ENCODE measurements at places on chromosomes 2 and 18.

DNA sequence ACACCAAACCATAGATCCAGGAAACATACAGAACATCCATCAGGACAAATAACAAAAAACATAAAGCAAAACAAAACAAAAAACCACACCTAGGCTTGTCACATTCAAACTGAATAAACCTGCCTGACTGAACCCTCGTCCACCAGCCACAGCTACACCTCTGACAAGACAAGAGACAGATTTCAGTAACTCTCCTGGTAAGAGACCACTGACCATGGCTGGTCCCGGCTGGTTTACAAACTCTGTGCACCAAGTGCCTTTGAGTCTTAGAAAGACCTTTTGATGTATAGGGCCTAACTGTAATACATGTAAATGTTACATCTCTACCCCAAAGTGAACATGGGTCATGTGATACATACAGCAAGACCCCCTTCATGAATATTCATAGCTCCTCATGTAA is 4.8 kb upstream of the SLC66A2 start:
- DNase-seq, result no peak

GRCh38 chr2:229401171-229401865 is 130.2 kb upstream of the PID1 start:
- no peak for DNase-seq

GRCh38 chr2:232362174-232362900 is 16.2 kb upstream of the ALPP start:
- no peak for DNase-seq

GRCh38 chr18:27713037-27713737 is 463.7 kb downstream of the CDH2 start:
- DNase-seq, result peak; percentile 18

DNA sequence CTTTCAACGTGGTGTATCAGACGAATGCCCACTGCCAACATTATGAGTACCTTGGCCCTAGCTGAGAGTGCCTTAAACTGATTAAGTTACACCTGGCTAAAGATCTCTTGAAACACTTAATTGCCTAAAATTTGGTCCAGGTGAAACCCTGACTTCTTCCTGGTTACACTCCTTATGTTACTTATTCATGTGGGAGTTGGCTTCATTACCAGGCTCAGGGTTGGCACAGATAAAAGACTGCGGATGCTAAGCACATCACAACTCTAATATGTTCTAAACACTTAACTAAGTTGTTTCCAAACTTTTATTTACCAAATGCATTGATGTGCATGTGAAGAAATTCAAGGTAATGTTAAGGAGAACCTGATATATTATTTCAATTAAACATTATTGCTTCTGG is 298.9 kb downstream of the TCF4 start:
- DNase-seq, result no peak

GRCh38 chr2:232835687-232836208 is 34.3 kb upstream of the SNORC start:
- no peak for DNase-seq

GRCh38 chr2:25400169-25400568 is 58.4 kb upstream of the DNMT3A start:
- DNase-seq, result no peak

DNA sequence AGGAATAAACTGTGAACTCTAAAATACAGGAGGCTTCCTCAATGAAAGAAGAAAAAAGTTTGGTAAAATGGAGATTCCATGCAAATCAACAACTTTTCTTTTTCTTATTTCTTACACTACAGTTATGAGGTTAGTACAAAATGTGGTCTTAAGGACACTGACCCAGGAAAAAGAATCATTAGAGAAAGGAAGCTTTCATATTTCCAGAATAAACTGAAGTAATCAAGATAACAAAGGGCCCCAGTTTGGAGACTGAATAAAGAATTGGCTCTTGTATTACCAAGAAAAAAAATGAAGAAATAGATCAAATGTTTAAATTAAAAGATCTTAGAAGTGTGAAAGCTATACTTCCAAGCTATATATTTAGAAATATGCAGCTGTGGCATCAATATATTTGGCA is 72.3 kb downstream of the SLC66A3 start:
- DNase-seq, result no peak

DNA sequence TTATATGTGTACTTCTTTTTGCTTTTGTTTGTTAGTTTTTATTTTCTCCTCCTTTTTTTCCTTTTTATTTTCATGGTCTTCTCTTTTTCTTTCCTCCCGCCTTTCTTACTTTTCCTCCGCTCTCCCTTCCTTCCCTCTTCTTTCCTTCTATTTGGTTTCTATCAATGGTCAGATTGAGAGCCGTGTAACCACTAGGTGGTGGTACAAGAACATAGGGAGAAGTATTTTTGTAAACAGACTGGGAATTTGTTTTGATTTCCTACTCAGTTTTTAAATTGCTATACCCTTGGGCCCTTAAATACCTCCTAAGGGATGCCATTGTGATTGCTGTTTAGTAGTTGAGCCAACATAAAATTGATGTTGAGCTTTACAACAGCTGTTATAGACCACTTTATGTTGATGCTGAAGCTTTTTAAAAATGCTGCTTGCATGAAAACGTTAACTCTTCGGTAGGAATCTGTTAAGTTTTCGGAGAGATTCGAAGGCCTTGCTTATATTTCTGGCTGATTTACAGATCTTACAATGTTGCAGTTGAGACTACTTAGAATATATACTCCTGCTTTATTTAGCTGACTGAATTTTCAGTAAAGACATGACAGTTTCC is 124.2 kb downstream of the UBE2E3 start:
- peak; percentile 67 for DNase-seq

GRCh38 chr2:227411320-227411989 is 23.7 kb upstream of the SCYGR1 start:
- DNase-seq, result peak; percentile 70

DNA sequence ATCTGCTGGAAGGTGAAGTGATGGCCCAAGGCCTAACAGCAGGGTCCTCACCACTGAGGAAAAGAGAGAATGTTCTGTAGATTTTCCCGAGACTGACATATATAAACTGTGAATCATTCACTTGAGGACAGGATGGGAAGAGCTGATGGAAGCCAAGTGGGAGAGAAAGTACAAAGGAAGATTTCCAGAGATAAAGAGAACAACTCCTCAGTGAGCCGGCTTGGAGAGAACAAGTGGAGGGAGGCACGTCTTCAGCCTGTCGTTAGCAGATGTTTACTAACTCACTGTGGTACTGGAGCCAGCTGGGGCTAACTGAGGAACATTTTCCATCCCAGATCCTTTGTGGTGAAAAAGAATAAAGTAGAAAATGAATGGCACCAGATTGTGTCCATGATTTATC is 552.9 kb upstream of the TNP1 start:
- DNase-seq, result no peak

- peak; percentile 77 for DNase-seq
Observed at GRCh38 chr2:20356042-20356441, 5.4 kb upstream of the PUM2 start.

DNA sequence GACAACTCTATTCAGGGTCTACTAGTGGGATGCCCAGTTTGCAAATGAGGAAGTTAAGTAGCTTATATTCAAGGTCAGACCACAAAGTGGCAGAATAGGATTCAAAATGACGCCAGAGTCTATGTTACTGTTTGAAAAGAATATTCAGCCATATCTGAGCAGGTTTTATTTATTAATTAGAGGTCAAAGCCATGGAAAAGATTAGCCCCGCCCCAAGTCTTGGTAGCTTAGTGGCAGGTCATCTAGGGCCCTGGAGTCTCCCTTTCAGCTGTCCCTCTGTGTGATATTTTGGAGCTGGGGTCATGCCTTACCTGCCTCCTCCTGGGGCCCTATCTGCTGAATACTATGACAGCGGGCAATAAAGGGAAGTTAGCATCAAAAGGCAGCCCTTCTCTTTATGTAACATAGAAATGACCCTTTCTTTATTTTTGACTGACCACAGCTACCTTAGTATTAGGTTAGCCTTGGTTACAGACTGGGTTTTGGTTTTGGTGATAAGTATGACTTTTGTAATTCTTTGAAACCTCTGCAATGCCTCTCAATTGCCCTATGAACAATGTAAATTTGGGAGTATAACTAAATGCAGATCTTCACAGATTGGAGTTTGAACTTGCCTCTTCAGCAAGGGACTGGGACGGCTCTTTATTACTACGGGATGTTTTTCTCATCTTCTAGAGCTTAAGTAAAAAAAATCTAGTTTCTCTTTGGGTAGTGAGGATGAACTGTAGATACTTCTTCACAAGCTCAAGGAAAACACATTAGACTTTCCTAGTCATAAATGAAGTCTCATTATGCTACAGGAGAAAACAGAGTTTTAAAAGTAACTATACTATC is 153.0 kb upstream of the ITGA4 start:
- no peak for DNase-seq

GRCh38 chr2:229221641-229222040 is 49.4 kb downstream of the PID1 start:
- DNase-seq, result no peak

DNA sequence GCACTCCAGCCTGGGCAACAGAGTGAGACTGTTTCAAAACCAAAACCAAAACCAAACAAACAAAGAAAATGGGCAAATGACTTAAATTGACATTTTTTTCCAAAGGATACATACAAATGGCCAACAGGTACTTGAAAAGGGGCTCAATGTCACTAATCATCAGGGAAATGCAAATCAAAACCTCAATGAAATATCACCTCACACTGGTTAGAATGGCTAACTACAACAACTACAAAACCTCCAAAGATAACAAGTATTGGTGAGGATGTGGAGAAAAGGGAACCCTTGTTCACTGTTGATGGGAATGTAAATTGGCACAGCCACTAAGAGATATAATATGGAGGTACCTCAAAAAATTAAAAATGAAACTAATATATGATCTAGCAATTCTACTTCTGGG is 213.2 kb upstream of the HS6ST1 start:
- DNase-seq, result no peak

- DNase-seq, result no peak
Observed at GRCh38 chr2:165056564-165056963, 101.2 kb upstream of the SLC38A11 start.

DNA sequence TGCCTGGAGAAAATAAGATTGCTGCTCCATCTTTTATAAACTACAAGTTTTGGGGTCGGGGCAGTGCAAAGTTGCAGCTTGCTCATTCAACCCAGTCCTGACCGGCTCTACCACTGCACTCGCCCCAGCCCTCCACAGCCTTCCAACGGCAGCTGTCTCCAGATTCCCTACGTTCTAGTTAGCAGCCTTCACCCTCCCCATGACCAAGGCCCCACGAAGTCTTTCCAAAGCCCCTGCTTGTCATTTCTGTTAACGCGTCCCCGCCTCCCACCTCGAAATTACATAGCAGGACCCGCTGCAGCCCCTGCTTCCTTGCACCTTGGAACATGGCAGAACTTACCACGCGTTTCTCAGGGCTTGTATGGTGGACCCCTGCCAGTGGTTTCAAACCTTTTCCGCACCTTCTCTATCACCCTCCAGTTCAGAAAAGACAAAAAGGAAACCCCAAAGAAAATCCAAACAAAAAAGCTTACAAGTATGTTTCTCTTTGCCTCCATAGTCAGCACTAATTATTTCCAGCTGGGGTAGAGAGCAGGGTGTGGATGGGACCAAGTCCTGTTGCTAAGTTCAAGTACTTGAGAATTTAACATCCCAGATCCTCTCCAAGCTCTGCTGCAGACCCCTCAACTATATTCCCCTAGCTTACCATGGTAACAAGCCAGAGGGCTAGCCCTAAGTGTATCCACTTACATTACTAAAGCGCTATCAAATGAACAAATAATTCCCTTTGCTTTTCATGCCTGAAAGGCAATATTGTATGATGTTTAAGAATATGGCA is 161.5 kb downstream of the TGIF1 start:
- no peak for DNase-seq

- no peak for DNase-seq
Observed at GRCh38 chr18:10928011-10928771, 221.2 kb downstream of the PIEZO2 start.

DNA sequence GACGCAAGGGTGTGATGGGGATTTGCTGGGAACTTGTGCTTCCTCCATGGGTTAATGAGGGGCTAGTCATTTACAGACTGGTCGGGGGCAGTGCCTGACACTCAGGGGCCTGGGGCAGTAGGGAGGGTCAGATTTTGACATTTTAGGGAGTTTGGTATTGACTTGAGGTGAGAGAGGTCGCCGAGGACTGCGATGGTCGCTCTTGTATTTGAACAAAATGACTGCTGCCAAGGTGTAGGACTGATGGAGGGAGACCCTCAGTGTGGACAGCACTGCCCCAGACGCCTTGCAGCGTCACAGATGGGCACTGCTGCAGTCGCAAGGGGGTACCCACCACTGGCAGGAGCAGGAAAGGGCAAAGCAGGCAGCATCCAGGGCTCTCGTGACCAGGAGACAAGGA is 182.9 kb downstream of the RTP5 start:
- DNase-seq, result no peak

DNA sequence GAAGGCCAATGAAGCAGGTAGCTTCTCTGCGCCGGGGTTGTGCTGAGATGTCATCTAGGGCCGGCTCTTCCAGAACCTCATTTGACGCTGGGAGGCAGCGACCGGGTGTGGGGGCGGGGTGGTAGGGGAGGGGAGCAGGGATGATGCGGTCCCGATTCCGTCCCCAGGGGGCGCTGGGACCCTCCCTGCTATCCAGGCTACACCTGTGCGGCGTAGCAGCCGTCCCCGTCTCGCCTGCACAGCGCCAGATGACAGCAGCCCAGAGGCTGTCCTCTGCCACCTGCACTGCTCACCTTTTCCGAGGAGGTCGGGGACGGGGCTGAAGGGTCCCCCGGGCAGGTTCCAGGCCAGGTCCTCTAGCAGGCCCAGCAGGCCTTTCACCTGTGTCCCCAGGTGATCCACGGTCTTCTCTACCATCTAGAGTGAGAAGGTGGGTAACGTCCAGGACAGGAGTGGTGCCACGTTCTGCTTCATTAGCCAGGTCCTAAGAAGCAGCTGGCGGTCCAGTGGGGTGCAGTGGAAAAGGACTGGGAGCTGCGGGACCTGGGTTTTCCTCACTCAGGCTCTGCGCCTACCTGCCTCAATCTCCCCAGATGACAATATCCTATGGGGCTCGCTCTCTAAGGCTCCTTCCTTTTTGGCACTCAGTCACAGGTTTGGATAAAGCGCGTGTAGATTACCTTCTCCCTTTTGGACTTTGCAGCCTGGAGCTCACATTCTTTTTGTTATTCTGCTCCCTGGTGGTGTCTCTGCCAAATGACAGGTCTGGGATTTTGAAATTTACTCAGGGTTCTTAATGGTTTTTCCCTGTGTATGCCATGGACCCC is 56.0 kb upstream of the RAB6C start:
- DNase-seq, result peak; percentile 55

- no peak for DNase-seq
Observed at GRCh38 chr2:228796386-228796785, 474.7 kb downstream of the PID1 start.

DNA sequence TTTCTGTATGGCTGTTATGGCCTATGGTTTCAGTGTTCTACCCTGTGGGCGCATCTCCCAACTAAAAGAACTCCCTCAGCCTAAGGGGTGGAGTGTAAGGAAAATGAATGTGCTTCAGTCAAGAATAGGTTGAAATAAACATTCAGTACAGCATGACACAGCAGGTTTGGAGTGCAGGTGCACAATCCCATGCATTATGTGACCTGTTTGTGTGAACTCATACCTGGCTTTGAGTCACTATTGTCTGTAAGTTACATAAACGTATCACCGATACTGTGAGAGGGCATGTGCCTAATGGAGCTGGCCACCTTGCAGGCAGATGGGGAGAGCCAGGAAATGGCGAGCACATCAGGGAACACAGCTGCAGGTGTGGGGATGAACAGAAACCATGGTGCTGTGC is 216.0 kb downstream of the DSEL start:
- DNase-seq, result no peak

GRCh38 chr18:54952026-54952425 is 7.2 kb downstream of the CCDC68 start:
- DNase-seq, result no peak
